NCI-H460 (cell line): ENCODE measurements at places on chromosomes 7 and 10. TPM values are rescaled to one million over a fixed set of nuclear protein-coding genes. Genes with fewer than 3 reads are reported as not detected.

Gene OR2A12
- not detected in 2 replicates for total RNA-seq

GRCh38 chr10:60863796-60864195 lies 80.2 kb downstream of the RHOBTB1 start:
- DNase-seq: no peak

Gene ZKSCAN1
- 16.1 and 19.9 TPM in 2 replicates for total RNA-seq

Gene NUDT13
- 6.3 and 7.1 TPM in 2 replicates for total RNA-seq

Gene EPHB4
- 45.3 and 49.1 TPM in 2 replicates for total RNA-seq
